ENCODE measurements at places on chromosomes 2 and 18. TPM values are rescaled to one million over a fixed set of nuclear protein-coding genes. Genes with fewer than 3 reads are reported as not detected.

DNA sequence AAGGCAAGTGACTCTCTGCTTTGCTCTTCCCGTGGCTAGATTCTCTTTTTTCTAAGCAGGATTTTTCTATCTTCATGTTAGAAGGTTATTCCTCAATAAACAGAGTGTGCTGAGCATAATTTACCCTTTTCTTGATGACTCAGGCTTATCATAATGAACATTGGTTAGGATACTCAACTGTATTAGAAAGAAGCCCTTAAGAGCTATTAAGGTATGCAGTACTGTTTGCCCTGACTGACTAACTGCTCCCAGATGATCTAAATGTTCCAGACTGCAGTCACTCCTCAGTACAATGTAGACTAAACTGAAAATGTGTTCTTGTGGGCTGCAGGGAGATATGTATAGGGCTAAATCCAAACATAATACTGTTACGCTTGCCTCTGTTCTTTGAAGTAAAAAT lies 687.8 kb downstream of the NUP35 start:
- H3K4me1 ChIP-seq = no peaks in the 10 kb centered on the region
- no peaks in the 10 kb centered on the region for H3K27me3 ChIP-seq
- DNase-seq = no peak
- H3K4me3 ChIP-seq = no peak overlapping the region
- no peaks in the 10 kb centered on the region for H3K36me3 ChIP-seq
- no peak overlapping the region for H3K27ac ChIP-seq

Gene LDLRAD4
- 1.2 TPM for total RNA-seq

DNA sequence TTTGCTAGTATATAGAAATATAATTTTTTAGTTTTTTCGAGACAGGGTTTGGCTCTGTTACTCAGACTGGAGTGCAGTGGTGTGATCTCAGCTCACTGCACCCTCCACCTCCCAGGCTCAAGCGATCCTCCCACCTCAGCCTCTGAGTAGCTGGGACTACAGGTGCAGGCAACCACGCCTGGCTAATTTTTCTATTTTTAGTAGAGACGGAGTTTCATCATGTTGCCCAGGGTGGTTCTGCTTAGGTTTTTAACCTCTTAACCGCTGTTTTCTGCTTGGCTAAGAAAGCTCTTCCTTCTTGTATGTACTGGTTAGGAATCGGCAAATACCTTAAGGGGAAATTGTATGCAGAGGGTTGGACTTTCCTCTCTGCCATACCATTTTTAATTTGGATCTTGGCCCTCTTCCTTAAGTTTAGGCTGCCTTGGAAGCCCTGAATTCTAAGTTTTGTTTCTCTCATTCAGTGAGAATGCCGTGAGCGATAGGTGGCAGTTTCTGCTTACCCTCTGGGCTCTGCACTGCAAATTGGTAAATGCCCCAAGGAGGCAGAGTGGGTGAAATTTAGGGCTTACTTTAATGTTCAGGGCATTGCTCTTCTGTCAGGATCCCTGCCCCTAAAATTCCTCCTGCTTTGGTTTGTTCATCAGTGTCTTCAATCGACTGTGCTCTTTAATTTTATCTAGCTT lies 32.3 kb downstream of the EML6 start:
- 0 out of 2 replicates have a peak, but pooled peaks cover 2% of the 10 kb centered on the region for H3K4me1 ChIP-seq
- H3K27me3 ChIP-seq = no peaks in the 10 kb centered on the region
- H3K27ac ChIP-seq = no peak overlapping the region
- DNase-seq = no peak
- no peaks in the 10 kb centered on the region for H3K36me3 ChIP-seq

Gene CTDP1
- total RNA-seq = 14.7 TPM

DNA sequence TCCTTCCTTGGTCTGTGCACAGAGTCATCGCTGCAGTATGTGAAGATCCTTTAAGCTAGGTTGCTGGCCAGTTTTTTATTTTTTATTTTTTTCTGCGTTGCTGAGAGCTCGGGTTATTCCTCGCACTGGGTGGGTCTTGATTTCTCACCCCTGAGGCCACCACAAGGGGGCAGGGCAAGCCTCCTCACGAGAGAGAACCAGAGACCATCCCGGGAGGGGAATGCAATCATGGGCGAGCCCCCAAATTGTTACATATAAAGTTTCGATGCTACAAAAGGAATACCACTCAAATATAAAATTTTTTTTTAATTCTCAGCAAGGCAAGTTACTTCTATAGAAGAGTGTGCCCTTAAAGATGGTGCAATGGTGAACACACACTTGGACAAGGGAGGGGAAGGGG lies 24.9 kb downstream of the HTR2B start:
- no peak overlapping the region for H3K4me3 ChIP-seq
- H3K4me1 ChIP-seq = peaks cover 34% of the 10 kb centered on the region
- DNase-seq = no peak
- H3K27ac ChIP-seq = peak overlapping the region; percentile 53
- peaks cover 1% of the 10 kb centered on the region for H3K36me3 ChIP-seq
- H3K27me3 ChIP-seq = no peaks in the 10 kb centered on the region

GRCh38 chr2:237594514-237594871 lies 4.0 kb upstream of the RAB17 start:
- H3K27ac ChIP-seq = peak overlapping the region; percentile 95
- DNase-seq = peak; percentile 45
- H3K4me1 ChIP-seq = peaks cover 42% of the 10 kb centered on the region
- H3K4me3 ChIP-seq = no peak overlapping the region
- H3K36me3 ChIP-seq = no peaks in the 10 kb centered on the region
- H3K27me3 ChIP-seq = no peaks in the 10 kb centered on the region

Gene SPATA3
- total RNA-seq = not detected

- H3K27me3 ChIP-seq = no peaks in the 10 kb centered on the region
- no peak for DNase-seq
- H3K36me3 ChIP-seq = no peaks in the 10 kb centered on the region
Measured at GRCh38 chr2:231123362-231123898, 1.4 kb downstream of the HTR2B start.

DNA sequence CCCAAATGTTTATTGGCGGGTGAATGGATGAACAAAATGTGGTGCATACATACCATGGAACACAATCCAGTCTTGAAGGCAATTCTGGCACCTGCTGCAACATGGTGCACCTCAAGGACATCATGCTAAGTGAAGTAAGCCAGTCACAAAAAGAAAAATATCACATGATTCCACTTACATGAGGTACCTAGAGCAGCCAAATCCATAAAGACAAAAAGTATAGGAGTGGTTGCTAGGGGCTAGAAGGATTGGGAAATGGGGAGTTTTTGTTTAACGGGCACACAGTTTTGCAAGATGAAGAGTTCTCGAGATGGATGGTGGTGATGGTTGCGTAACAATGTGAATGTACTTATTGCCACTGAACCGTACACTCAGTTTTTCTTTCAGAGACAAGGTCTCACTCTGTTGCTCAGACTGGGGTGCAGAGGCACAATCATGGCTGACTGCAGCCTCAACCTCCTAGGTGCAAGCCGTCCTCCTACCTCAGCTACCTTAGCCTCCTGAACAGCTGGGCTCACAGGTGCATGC lies 90.9 kb upstream of the CERS6 start:
- no peaks in the 10 kb centered on the region for H3K27me3 ChIP-seq
- no peak overlapping the region for H3K4me3 ChIP-seq
- no peak overlapping the region for H3K27ac ChIP-seq
- no peaks in the 10 kb centered on the region for H3K36me3 ChIP-seq
- no peaks in the 10 kb centered on the region for H3K4me1 ChIP-seq

DNA sequence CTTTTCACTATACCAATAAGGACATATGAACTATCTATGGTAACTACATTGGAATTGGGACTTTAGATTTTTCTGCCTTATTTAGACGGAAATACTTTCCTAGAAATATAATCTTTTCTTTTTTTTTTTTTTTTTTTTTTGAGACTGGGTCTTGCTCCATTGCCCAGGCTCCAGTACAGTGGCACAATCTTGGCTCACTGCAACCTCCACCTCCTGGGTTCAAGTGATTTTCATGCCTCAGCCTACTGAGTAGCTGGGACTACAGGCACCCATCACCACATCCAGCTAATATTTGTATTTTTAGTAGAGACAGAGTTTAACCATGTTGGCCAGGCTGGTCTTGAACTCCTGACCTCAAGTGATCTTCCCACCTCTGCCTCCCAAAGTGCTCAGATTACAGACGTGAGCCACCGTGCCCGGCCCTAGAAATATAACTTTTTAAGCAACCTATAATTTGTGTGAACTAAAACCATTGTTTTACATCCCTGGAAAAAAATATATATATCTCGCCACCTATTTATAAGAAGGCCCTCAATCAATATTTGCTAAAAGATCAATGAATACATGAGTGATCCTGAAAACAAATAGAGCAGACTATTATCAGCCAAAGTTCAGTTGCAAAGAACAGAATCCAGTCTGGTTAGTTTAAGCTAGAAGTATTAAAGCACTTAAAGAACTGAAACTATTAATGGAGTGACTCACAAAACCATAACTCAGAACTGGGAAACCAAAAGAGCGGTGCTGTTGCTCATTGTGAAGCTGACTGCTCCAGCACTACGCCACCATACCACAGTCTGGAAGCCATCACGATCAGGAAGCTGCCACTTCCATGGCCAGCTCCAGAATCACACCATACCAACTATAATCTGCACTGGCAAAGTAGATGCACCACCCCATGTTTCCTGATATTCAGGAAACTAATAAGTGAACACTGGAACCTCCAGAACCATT lies 8.4 kb upstream of the HNRNPLL start:
- no peaks in the 10 kb centered on the region for H3K27me3 ChIP-seq
- H3K4me1 ChIP-seq = peaks cover 19% of the 10 kb centered on the region
- no peaks in the 10 kb centered on the region for H3K36me3 ChIP-seq
- no peak overlapping the region for H3K4me3 ChIP-seq
- peak overlapping the region; percentile 63 for H3K27ac ChIP-seq
- peak; percentile 54 for DNase-seq

- no peak overlapping the region for H3K4me3 ChIP-seq
- H3K27me3 ChIP-seq = no peaks in the 10 kb centered on the region
- H3K27ac ChIP-seq = no peak overlapping the region
Measured at GRCh38 chr18:49588171-49588570, 26.3 kb downstream of the LIPG start.

Gene RFTN2
- total RNA-seq = 0.18 TPM

- no peak overlapping the region for H3K27ac ChIP-seq
- no peaks in the 10 kb centered on the region for H3K27me3 ChIP-seq
- DNase-seq = no peak
Measured at GRCh38 chr2:133235968-133236367, 332.3 kb downstream of the NCKAP5 start.

Gene CERKL
- not detected for total RNA-seq

DNA sequence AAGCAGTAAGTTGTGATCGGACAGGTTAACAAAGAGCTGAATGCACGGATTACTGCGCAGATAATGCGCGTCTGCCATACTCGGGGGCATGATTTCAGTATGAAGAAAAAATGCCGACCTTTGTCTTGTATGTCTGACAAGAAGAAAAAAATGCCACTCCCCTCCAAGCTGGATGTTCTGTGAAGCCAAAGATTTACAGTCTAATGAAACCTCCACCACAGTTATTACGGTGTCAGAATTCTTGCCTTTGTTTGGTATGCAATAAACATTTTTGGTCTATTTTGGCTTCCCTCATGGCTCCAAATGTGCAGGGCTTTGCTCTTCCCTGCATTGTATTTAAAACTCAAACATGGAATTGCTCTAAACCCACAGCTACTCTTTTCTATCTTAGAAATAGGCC lies 72.2 kb upstream of the THUMPD2 start:
- H3K4me1 ChIP-seq = no peaks in the 10 kb centered on the region
- H3K4me3 ChIP-seq = no peak overlapping the region
- no peaks in the 10 kb centered on the region for H3K36me3 ChIP-seq
- H3K27ac ChIP-seq = no peak overlapping the region
- no peak for DNase-seq

DNA sequence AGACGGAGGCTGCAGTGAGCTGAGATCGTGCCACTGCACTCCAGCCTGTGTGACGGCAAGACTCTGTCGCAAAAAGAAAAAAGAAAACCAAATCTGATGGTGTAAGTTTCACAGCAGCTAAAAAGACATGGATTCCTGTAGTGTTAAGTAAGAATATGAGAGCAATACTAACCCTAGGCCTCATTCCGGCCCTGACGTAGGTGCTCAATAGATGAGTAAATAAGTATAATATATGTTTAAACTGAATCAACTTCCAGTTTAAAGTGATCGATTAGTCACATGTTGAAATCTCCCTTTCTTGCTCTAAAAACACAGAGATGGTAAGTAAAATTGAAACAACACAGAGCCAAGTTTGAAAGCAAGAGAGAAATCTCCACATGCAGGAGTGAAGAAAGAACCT lies 8.0 kb downstream of the ME2 start:
- no peaks in the 10 kb centered on the region for H3K4me1 ChIP-seq
- H3K4me3 ChIP-seq = no peak overlapping the region
- no peaks in the 10 kb centered on the region for H3K36me3 ChIP-seq
- no peak for DNase-seq
- no peak overlapping the region for H3K27ac ChIP-seq
- H3K27me3 ChIP-seq = no peaks in the 10 kb centered on the region

- H3K27ac ChIP-seq = no peak overlapping the region
- H3K4me3 ChIP-seq = no peak overlapping the region
- H3K27me3 ChIP-seq = no peaks in the 10 kb centered on the region
Measured at GRCh38 chr2:63189026-63189425, 138.4 kb downstream of the OTX1 start.

- DNase-seq = no peak
- no peaks in the 10 kb centered on the region for H3K27me3 ChIP-seq
- no peaks in the 10 kb centered on the region for H3K36me3 ChIP-seq
- H3K4me1 ChIP-seq = no peaks in the 10 kb centered on the region
Measured at GRCh38 chr2:221429741-221430491, 142.2 kb downstream of the EPHA4 start.

DNA sequence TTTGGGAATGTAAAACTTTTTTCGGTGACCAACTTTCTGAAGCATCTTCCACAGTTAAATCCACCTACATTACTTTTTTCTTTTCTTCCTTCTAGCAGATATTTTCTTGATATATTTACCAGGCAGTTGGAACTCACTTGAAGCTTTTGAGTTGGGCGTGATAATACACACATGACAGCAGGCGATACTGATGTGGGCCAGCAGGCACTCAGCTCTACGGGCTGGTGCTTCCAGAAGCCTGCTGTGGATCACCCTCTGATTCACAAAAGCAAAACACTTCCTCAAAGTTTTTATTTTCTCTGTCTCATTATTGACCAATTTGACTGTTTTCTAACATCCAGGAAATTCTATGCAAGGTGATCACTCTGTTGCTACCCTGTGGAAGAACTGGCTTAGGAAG lies 22.9 kb downstream of the GRHL1 start:
- H3K4me1 ChIP-seq = no peaks in the 10 kb centered on the region
- no peak overlapping the region for H3K4me3 ChIP-seq
- no peak overlapping the region for H3K27ac ChIP-seq
- H3K36me3 ChIP-seq = no peaks in the 10 kb centered on the region
- DNase-seq = no peak
- H3K27me3 ChIP-seq = no peaks in the 10 kb centered on the region

Measured in Caco-2 (cell line).